ENCODE measurements at places on chromosomes 6 and 20. TPM values are rescaled to one million over a fixed set of nuclear protein-coding genes. Genes with fewer than 3 reads are reported as not detected.

GRCh38 chr6:105257340-105257739 lies 77.5 kb upstream of the POPDC3 start:
- DNase-seq = no peak

DNA sequence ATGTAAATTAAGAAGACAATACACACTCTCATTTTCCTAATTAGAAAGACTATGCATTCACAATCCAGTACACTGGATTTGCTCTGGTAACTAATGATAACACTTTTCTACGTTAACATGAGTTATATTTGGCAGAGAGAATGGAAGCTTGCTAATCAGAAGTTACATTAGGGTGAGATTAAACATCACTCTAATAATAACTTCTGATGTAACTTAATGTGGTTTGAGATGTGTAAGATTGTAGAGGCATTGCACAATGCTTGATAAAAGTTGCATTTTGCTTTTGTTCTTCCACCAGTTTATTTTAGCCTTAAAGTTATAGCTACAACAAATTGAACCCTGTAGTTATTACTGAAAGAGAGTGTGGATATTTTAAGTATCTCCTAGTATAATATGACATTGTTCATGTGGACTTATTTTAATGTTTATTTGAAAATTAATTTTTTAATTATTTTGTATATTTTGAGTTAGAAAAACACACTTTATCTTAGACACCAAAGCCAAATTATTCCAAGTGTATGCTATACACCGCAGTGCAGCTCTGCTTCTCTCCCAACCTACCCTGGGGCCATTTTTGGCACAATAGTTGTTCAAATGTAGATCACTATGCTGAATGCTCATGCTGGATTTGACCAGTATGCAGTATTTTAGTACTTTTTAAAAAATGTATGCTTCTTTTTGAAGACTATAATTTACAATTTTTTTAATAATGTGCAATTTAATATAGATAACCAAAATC lies 143.2 kb downstream of the SLC16A10 start:
- DNase-seq = no peak

- no peak for DNase-seq
Observed at GRCh38 chr6:162165479-162165878, 562.1 kb downstream of the PRKN start.

DNA sequence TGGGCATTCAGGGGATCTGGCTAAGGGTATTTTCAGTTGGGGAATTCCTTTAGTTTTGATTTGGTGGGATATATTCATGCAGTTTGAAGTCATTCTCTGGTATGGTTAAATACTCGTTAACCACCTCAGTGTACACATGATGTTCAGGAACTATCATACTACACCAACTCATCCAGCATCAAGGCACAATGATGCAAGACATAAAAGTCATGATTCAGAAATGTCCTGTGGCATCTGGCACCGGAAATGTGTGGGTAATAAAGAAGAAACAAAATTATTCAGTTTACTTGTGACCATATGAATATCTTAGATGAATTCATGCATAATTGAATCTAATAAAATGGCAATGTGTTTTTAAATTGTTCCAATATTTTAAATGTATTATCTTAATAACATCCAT lies 129.0 kb upstream of the BMP5 start:
- DNase-seq = no peak

GRCh38 chr20:19253316-19253715 lies 40.9 kb downstream of the SLC24A3 start:
- DNase-seq = no peak

GRCh38 chr6:74448850-74449249 lies 752.8 kb downstream of the CD109 start:
- DNase-seq = no peak

DNA sequence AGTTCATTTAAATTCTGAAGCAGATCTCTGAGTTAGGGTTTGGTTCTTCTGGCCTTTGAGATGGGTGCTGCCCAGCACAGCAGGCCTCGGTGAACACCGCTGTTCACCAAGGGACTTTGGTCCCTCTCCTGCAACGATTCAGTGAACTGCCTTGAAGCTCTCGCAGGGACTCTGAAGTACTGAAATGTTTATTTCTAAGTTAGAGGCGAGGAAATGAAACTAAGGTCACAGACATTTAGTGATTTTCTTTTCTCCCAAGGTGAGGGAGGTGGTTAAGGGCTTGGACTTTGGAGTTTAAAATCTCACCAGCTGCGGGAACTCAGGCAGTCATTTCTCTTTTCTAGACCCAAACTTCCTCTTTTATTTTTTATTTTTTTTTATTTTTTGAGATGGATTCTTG lies 26.2 kb downstream of the E2F3 start:
- DNase-seq = no peak

DNA sequence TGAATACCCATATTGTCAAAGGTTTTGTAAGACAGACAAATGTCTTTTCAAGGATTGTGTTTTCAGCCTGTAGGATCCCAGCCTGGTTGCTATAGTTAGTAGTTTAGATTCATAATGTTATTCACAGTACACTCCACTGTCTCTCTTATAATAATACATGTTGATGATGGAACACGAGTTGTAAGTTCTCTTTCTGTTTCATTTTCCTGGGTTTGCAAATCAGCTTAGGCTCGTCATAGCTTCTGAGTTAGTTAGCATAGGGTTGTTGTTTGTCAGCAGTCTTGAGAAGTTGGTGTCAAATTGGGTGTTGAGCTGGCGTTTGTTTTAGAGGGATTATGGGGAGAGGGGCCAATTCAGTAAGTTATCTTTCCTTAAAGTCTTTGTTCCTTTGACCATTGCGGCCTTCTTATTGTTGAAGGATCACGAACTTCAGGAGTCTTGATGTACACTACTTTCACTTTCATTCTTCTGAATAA lies 45.8 kb downstream of the QKI start:
- no peak for DNase-seq

GRCh38 chr6:90809035-90809434 lies 222.2 kb upstream of the MAP3K7 start:
- DNase-seq = no peak

GRCh38 chr6:22765015-22765414 lies 195.6 kb downstream of the HDGFL1 start:
- no peak for DNase-seq

DNA sequence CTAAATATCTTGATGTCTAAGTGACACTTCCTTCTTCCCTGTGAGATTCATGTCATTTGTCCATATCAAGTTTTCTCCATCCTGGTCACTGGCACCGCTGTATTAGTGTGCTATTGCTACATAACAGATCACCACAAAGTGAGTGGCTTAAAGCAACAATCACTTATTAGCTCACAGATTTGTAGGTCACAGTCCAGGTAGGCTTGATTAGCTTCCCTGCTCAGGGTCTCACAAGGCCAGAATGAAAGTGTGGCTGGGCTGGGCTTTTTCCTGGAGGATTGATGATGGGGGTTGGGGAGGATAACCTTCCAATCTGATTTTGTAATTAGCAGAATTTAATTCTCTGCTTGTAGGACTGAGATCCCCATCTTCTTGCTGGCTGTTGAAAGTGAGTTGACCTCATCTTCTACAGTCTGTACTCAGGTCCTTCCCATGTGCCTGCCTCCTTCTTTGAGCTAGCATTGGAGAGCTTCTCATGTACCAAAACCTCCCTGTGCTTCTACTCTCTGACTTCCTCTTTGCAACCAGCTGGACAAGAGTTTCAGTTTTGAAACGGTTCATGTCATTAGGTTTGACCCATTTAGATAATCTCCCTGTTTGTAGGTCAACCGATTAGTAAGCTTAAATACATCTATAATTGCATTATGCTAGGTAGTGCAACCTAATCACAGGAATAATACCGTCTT lies 152.4 kb upstream of the MAN1A1 start:
- no peak for DNase-seq

- DNase-seq = no peak
Observed at GRCh38 chr6:42123379-42124103, 18.9 kb downstream of the C6orf132 start.

DNA sequence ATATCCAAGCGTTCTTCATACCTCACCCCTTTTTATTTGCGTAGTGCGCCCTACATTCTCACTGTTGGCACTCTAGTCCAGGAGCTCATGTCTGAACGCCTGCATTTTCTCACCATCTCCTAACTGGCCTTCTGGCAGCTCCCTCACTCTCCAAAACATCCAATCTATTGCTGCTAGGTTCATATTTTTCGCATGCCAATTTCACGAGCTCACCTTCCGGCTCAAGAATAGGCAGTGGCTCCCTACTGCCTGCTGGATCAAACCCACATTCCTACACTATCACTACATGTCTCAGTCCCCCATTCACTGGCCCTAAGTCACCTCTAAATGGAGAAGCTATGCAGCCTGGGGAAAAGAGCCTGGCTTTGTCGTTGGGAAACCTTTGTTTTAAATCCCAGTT lies 115.0 kb downstream of the IPCEF1 start:
- DNase-seq = no peak

DNA sequence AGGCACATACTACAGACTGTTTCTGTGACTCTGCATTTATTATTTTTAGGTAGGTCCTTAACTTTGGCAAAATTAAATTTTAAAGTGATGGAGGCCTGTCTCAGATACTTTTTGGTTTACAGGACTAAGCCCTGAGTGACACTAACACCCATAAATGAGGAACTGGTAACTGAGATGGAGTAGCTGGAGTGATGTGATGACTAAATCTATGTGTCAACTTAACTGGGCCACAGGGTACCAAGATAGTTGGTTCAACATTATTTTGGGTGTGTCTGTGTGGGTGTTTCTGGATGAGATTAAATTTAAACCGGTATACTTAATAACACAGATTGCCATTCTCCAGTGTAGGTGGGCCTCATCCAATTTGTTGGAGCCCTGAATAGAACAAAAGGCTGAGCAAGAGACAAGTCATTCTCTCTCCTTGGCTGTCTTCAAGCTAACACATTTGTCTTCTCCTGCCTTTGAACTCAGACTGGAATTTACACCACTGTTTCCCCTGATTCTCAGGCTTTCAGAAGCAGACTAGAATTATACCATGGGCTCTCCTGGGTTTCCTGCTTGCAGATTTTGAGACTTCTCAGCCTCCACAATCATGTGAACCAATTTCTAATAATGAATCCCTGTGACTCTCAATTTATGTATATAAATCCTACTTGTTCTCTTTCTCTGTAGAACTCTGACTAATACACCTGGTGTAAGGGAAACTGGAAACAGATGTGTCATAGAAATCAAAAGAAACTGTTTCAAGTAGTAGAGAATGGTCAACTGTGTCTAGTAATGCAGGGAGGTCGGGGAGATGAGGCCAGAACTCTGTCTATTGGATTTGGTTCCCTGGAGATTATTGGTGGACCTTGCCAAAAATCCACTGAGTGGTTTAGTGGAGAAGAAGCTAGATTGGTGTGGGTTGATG lies 579.2 kb downstream of the EPM2A start:
- no peak for DNase-seq

DNA sequence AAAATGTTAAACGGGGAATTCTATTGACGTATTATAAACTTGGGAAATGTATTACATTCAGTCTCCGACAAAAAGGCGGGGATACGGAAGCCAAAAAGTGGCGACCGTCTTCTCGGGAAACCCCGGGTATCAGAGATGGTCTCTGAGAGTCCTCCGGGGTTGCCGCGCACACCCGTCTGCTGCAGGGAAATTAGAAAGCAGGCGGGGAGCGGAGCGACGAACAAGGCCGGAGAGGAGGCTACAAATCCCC lies 1.5 kb downstream of the SALL4 start:
- DNase-seq = no peak

GRCh38 chr6:140208286-140208685 lies 833.8 kb upstream of the CITED2 start:
- DNase-seq = no peak

DNA sequence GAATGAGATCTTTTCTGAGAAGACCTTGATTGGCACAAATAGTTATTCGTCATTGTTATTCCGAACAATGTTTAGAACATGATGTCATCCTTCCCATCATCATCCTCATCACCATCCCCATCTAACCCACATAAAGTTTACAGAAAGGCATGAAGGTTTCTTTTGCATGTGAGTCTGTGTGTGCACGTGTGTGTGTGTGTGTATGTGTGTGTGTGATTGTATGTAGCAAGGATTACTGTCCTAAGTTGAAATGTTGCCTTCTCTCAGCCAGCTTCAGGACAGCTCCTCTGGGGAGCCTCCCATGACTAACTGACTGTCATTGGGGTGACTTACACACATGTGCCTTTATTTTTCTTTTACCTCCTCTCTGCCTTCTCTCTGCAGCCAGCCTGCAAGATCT lies 113.5 kb downstream of the SLC22A3 start:
- DNase-seq = no peak

DNA sequence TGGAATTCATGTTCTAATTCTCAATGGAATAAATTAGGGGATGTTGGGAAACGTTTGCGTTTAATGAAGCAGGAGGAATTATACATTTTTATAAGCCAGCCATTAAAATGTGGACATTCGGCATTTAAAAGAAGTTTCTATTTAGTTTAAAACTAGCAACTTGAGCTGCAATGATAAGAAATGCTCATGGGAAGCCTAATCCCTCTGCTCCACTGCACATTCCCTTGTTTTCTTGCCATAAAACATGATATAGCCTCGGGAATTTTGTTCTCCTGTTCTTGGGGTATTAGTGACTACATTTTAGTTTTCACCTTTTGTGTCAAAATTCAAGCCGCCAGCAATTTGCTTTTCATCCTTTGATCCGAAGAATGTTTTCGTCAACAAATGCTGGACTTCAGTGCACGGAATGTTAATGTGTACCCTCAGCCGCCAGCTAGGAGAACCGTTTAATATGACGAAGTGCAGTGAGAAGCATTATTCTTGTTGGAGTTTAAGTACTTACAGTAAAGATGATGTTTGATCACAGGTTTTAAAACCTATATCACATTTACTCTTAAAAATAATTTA lies 137.9 kb downstream of the HIVEP1 start:
- no peak for DNase-seq

The KCNB1 gene
- total RNA-seq = 0.45 TPM

The HLA-F gene
- 26.8 TPM for total RNA-seq

The GRM4 gene
- total RNA-seq = not detected

The GABRR1 gene
- total RNA-seq = not detected

The FAM162B gene
- 2.0 TPM for total RNA-seq

The NCOA3 gene
- total RNA-seq = 27.2 TPM

The PSORS1C2 gene
- not detected for total RNA-seq

The ARHGAP40 gene
- not detected for total RNA-seq

The WFDC2 gene
- total RNA-seq = 1.9 TPM

The FAM135A gene
- 16.5 TPM for total RNA-seq

The SLC17A9 gene
- 1.5 TPM for total RNA-seq

The SPDEF gene
- total RNA-seq = not detected

The LRRC1 gene
- total RNA-seq = 3.2 TPM

The NEDD9 gene
- 38.0 TPM for total RNA-seq

The ADGB gene
- total RNA-seq = not detected

Data from right cardiac atrium (tissue), 5 donors.